ENCODE measurements at places on chromosomes 5 and 9.
A peak's percentile ranks its signal among the peaks of the same experiment; 100 is the strongest.

DNA sequence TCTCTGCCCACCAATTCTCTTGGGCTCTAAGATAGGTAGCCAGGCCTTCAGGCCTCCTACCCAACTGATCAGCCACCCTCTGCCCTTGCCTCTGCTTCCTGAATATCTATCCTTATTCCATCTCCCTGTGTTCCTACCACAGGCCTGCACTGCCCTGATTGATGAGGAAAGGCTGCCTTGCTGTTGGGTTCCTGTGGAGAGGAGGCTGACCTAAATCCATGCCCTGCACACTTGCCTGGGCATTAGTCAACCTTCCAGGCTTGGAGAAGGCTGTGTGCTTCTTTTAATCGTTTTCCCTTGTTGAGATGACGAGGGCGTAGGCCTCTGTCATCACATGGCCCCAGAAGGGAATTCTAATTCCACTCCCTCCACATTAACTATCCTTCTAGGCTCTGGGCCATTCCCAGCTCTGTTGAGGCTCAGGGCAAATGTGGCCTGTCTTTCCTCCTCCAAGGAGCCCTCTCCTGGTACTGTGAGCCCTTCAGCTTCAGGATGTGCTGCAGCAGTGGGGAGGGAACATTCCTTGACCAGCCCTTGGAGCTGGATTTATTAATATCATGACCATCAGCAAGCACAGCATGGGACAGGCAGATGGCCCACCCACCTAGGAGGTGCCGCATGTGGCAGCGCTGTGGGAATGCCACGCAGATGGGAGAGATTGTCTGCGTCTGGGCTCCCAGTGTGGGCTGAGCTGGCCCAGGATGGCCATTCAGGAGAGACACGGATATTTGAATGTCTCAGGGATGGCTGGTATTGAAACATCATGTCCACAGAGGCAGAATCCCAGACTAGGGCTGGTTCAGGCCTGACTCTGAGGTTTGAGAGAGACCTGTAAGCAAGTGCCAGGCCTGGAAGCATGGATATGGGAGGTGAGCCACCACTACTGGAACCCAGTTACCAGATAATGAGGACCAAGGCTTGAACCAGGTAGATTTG is 40.9 kb downstream of the ANGPTL2 start:
- no peak for DNase-seq

GRCh38 chr9:2026220-2026997 is 11.3 kb downstream of the SMARCA2 start:
- DNase-seq: no peak

GRCh38 chr5:18712936-18713485 is 1078.8 kb downstream of the TAF11L14 start:
- DNase-seq: no peak

DNA sequence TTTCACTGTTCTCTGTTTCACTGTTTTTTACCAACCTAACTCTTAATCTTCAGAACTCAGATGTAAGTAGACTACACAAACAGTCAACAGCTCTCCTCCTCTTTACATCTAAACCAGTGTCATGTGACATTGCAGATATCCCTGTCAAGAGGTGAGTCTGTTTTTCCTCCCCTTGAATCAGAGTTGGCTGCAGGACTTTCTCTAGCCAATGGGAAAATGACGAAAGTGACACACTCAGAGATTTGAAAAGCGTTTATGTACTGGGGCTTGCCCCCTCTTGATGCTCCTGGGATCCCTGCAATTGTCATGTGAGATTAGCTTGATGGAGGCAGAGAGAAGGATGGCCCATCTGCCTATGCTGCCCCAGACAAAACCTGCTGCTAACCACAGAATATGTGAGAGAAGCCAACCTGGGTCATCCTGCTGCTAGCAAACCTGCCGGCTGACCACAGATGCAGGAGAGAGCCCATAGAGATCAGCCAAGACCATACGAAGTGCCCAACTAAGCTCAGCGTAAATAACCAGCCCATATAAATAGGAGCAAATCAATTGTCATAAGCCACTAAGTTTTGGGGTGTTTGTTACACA is 111.1 kb downstream of the ASTN2 start:
- no peak for DNase-seq

GRCh38 chr5:170154297-170154696 is 48.6 kb downstream of the FOXI1 start:
- no peak for DNase-seq

DNA sequence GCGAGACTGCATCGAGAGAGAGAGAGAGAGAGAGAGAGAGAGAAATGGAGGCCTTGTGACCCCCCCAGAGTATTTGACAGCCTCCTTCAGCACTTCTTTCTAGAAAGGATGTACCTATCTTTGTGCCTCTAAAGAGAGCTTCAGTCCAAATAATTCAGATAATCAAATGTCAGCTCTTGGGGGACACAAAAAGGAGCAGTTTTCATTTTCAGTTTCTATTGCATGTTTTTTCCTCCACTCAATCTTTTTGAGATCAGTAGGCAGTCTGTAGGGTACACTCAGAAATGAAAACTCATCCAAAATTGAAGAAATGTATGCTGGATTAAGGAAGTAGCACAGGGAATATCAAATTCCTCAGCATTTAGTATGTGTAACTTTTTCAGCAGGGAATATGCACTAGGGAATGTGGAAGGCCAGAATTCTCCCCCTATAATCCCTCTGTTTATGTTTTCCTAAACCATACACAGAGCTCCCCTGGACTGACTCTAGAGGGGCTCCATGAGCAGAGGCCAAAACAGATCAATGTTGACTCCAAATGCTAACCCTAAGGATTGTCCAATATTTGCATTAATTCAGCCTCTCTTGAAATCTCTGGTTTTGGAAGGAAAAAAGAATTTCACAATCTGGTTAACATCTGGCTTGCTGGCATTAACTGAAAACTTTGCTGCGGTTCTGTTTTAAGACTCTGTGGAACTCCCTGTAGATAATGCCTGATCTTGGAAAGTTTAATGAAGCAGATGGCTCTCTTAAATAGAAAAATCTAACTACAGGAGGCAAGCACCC is 250.1 kb downstream of the CEMIP2 start:
- no peak for DNase-seq

- DNase-seq: peak; percentile 42
Observed at GRCh38 chr9:93682155-93682968, 106.0 kb downstream of the PHF2 start.

DNA sequence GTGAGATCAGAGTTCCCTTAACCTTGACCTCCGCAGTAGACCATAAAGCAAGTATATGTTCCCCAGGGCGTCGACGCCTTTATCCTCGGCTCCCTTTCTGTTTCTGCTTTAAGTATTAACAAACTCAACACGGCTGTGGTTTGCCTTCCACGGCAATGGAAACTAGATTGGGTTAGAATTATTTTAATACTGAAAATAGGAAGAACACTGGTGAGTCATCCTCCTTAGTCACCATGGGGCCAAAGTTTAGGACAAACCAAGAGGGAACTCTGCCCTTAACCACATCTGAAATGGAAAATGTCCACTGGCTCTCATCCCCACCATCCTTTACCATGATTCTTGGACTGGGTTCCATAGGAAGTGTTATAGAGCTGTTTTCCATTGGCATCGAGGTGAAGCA is 386.1 kb downstream of the ACTL7B start:
- DNase-seq: no peak

GRCh38 chr5:65927503-65928321 is 1.3 kb downstream of the ERBIN start:
- DNase-seq: peak; percentile 67

DNA sequence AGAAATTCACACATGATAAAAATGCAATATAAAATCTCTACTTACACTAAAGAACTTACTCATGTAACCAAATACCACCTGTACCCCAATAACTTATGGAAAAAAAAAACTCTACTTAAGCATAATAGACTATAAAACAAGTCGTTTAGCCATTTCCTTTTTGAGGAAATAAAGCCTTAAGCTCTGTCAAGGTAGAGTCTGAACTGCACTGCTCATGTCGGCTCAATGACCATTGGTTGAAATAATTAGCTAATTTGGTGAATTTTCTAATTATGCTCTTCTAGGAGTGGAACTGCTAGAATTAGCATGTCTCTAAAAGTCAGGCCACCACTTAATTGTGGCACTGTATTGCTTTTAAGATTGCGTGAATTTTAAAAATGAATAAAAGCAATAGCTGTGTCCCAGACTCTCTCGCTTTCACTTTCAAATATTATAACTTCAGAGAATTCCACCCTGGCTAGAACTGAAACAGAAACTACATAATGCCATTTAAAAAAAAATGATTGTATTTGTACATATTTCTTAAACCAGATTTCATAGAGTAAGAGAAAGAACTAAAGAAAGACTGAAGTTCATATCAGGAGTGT is 113.0 kb upstream of the PCA3 start:
- DNase-seq: no peak

- no peak for DNase-seq
Observed at GRCh38 chr5:83145882-83146331, 68.6 kb downstream of the XRCC4 start.

DNA sequence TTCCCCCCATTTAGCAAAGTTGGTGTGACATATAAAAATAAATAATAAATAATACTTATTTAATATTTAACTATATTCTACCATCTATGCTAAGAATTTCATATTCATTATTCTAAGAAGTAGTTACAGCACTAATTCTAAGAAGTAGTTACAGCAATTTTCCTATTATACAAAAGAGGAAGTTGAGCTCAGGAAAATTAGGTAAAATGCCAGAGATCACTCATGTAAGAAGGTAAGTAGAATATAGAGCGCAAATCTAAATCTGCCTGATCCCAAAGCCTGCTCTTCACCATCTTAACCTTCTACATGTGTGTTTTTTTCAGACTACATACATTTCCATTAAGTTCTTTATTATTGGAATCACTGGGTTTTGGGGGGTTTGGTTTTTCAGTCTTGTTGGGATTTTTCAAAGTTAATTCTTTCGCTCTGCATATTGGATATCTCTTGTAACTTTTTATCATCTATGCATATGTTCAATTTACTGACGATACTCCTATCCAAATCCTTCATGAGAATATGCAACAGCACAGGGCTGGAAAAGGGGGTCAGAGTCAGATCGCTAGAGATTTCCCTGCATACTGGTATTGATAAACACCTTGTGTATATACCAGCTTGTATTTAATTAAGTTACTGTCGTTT is 852.1 kb downstream of the MAT2B start:
- no peak for DNase-seq

DNA sequence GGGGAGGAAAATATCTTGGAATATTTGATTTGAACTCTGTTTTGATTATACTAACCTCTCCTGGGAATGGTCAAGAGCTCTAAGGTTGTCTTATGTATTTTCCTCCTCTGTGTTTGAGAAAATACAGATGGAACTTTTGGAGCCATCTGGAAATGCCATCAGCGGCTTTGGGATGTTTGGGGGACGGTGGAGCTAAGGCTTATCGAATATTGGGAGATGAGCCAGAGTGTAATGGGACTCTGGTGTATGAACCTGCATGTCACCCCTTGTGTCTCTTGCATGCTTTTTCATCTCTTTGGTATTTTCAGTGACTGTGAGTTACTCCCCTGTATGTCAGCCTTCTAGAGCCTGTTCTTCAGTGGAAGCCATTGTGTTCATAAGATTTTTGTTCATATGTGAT is 180.0 kb upstream of the OTULINL start:
- DNase-seq: no peak

- DNase-seq: no peak
Observed at GRCh38 chr9:37251452-37251851, 131.1 kb downstream of the ZCCHC7 start.

- DNase-seq: no peak
Observed at GRCh38 chr9:137245450-137246421, 4.6 kb downstream of the TUBB4B start.

DNA sequence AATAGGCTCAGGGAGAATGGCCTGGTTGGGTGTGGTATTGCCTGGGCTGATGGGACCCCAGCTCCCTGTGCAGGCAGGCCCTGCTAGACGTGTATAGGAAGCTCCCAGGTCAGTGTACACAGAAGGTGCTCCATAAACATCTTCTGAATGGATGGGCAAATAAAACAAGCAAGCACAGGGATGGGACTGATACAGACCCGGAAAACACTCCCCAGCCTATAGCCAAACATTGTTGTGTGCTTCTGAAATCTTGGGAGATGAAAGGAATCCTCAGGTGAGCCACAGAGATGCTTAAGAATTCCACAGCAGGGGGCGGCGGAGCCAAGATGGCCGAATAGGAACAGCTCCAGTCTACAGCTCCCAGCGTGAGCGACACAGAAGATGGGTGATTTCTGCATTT is 151.8 kb downstream of the ENTREP1 start:
- DNase-seq: no peak

GRCh38 chr9:128005923-128006322 is 25.1 kb upstream of the EEIG1 start:
- no peak for DNase-seq

DNA sequence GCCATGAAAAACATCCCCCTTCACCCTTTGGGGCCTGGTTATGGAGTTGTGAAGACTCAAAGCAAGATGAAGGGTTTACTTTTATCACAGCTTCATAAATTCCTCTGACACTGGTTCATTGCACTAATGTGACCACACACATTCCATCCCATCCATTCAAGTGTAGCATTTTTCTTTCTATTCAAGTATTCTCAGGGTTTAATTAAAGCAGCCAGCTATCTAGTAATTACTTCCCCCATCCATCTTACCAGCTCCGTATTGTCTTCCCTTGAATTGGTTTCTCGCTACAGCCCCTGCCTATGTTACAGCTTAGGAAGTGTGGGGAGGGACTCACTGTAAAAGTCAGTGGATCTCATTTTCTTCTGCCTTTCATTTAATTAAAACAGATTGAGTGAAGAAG is 387.0 kb upstream of the RFX3 start:
- no peak for DNase-seq

DNA sequence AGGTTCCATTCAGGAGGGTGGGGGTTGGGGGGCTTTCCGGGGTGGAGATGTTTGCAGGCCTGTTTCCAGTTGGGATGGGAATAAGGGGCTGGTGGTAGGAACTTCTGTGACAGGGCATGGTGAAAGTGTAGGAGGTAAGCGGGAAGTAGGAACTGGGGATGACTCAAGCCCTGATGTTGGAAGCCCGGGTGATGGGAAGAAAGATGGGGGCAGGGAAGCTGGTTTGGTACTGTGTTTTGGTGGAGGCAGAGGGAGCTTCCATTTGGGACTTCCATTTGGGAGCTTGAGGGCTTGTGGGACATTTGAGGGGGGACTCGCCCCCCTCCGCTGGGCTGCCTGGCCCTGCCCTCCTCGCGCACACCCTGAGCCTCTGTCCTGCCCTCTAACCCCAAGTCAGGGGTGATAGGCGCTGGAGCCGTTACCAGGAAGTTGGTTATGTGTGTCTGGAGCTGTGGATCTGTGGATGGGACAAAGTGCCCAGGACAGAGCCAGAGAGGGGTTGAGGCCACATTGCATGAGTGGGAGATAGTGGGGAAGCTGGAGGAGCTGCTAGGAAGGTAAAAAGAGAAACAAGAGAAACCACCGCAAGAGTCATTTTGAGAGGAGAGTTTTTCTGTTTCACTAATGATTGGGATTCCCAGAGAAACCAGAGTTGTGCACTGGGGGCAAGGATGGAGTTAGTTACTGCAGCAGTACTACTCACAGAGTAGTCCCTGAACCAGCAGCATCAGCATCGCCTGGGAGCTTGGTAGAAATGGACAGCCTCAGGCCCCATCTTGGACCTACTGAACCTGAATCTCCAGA is 6.6 kb downstream of the RGS14 start:
- no peak for DNase-seq

Data from CD4-positive, alpha-beta T cell (primary cell).